ENCODE measurements at places on chromosomes 1 and 21.
A peak's percentile ranks its signal among the peaks of the same experiment; 100 is the strongest.

DNA sequence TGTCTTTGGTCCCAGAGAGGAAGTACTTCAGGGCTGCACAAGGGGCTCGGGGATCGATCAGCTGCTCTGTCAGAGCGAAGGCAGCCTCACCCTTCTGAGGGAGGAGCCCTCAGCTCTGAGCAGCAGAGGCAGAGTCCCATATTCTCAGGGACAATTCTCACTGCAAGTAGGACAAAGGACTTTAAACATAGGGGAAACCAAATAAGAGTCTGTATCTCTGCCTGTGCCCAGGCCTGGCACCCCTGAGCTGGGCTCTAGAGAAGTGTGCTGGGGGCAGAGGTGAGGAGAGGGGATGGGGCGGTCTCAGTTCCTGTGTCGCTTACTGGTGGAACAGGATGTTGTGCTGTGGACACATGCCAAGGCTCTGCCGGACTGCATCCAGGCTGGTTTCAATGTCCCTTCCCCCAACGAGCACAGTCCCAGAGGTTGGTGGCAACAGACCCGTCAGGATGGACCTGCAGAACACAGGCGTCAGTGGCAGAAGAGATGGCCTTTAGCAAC lies 76.6 kb downstream of the ABCA4 start:
- no peak for DNase-seq

DNA sequence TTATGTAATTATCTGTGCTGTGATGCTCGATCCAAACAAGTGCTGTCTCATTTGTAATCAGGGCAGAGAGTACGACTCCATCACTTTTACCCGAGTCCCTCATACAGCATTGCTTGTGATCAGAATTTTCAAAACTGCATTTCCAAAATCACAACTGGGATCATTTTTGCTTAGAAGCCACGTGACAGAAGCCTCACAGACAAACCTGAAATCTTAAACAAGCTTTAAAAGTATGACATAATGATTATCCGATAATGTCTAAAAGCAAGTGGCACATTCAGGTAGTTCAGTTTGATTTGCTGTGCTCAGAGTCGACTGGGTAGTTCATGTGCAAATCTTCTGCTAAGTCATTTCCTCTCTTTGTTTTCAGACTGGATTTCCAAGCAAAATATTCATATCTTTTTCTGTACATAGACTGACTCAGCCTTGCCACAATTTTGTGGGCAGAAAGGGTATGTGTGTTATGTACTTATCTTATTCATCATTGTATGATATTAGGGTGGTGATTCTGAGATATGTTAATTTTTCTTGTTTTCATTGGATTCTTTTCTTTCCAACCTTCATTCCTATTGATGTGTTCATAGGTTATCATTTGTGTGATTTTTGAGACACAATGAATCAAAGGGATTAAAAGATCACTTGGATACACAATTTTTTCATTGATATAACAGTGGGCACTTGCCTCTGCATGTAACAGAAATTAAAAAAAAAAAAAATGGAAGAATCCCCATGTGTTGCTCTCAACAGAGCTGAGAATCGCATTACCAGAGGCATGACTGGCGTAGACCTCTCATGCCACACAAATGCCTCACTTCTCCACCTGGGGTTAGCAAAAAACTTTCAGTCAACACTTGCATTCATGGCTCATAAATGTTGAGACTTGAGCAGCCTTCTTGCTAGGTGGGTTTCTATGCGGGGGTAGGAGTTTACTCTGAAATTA lies 355.7 kb downstream of the LTN1 start:
- DNase-seq, result peak; percentile 95

DNA sequence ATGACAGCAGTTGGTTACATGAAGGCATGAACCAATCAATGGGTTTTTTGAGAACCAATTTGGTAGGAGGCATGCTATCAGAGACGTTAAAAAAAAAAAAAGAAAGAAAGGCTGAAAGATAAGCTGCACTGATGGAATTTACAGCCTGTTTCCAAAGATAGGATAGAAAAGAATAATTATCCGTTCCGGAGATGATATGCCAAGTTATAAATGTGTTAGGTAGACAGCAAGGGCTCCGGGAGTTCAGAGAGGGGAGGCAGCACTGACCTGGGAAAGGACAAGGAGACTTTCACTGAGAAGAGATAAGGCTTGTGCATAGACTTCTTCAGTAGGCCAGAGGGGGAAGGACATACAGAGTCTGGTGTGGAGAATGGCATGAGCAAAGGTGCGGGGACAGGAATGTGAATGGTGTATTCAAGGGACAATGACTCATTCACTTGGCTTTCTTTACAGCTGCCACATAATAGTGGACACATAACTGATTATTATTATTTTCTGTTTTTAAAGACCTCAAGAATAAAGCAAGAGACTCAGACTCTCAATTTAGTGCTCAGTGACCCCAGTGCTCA lies 24.8 kb upstream of the ACBD6 start:
- DNase-seq, result peak; percentile 65

GRCh38 chr1:11188381-11188780 lies 774 bp upstream of the ANGPTL7 start:
- DNase-seq, result peak; percentile 63

GRCh38 chr1:62346886-62347285 lies 27.7 kb upstream of the KANK4 start:
- no peak for DNase-seq

DNA sequence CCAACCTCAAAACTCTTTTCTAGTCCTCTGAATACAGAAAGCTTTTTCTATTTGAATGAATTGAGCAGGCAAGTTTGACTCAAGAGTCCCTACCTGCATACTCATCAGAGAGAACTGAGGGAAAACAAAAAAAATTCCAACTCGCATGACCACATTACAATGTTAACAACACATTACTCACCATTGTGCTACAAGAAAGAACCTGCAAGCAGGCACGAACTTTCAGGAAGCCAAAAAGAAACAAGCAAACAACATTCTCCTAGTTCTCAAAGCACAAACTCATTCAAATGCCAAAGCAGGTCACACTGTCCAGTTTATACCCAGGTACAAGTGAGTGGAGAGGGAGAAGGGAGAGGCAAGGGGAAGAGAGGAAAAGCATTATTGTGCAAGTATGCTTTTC lies 14.6 kb downstream of the OTUD7B start:
- peak; percentile 80 for DNase-seq

DNA sequence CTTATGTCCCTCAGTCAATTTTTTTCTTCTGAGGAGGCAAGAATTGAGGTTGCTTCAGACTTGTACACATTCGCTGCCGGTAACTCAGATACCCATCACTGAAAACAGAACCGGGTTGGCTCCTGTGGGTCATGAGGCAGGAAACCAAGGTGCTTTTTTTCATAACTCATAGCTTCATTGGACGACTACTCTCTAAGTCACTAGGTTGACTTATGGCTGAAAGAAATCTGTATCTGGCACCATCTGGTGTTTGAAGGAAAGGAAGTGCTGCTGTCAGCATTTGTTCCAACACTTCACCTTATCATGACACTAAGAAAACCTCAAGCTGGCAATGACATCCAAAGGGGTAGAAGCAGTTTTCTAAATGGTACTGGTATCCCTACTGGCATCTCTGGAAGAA lies 82.3 kb downstream of the TBX19 start:
- DNase-seq, result no peak

DNA sequence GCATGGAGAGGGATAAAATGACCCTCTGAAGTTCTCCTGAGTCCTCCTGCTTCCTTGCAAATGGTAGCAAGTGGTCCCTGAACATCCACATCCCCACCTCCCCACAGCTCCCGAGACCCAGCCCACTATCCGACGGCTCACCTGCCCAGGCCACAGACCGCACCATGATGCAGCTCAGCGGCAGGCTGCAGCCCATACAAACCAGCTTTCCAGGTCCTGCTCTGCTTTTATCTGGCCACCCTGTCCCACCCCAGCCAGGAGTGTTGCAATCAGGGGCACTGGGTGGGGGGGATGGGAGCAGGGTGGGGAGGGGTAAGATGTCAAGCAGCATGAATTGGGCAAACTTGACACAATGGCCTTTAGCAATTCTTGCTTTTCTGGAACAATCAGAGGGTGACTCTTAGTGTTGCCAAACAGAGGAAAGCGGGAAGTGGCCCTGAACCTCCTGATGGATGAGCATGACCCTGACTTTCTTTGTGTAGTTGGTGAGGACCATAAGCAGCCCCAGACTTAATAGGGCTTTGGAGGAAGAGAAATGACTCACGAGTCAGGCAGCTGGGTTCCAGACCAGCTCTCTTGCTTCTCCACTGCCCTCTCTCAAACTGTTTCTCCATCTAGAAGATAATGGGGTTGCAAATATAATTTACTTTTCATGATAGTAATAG lies at the start of gene CHIT1:
TSS of gene CHIT1 (minus strand) at position 203 of the 665 bp plus-strand sequence. CDS start at position 166, 37 bp downstream.
- peak; percentile 7 for DNase-seq

GRCh38 chr1:63630238-63630637 lies 37.0 kb downstream of the PGM1 start:
- no peak for DNase-seq
